ENCODE measurements at places on chromosomes 13 and 19. TPM values are rescaled to one million over a fixed set of nuclear protein-coding genes. Genes with fewer than 3 reads are reported as not detected.

- no peak for DNase-seq
These were observed 110.2 kb downstream of the STOML3 start for GRCh38 chr13:38880397-38880796.

DNA sequence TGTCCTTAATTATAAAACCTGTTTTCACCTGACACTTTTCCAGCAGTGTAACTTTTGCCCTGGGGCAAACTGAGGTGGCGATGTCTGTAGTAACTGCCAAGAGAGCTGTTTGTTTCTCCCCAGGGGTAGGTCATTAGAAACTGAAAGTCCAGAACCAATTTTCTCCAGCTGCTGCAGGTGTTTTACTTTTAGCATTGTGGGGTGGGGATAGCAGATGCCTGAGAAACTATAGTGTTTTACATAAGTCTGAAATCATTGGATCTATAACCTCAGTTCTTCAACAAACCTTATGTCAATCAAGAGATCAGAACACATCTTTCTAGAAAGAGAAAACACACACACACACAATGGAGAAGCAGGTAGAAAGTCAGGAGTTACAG, 92.7 kb downstream of the LHFPL6 start:
- no peak for DNase-seq

- DNase-seq: no peak
These were observed 237.0 kb upstream of the TSHZ3 start for GRCh38 chr19:31586282-31586681.

Gene ZNF837
- total RNA-seq: 6.2 TPM

Gene SERPINE3
- total RNA-seq: under 0.01 TPM

- peak; percentile 95 for DNase-seq
These were observed 16.1 kb upstream of the RASA3 start for GRCh38 chr13:114148521-114148855.

Gene DHPS
- total RNA-seq: 102 TPM

Gene SPACA4
- total RNA-seq: not detected

GRCh38 chr19:11971041-11971440, 6.2 kb downstream of the ZNF763 start:
- no peak for DNase-seq

GRCh38 chr19:18817574-18817973, 14.2 kb upstream of the UPF1 start:
- no peak for DNase-seq

Gene LILRA6
- 0.27 TPM for total RNA-seq

Measured in hematopoietic multipotent progenitor cell (in vitro differentiated cells).